ENCODE measurements at places on chromosomes 3 and 15.

GRCh38 chr15:66841953-66842681 is 140.1 kb downstream of the SMAD6 start:
- no peaks in the 10 kb centered on the region for H3K36me3 ChIP-seq
- peaks cover 36% of the 10 kb centered on the region for H3K27me3 ChIP-seq
- H3K4me3 ChIP-seq: no peak overlapping the region
- peaks cover 3% of the 10 kb centered on the region for H3K4me1 ChIP-seq
- no peak overlapping the region for H3K27ac ChIP-seq

GRCh38 chr3:87733671-87734367 is 325.0 kb downstream of the CGGBP1 start:
- no peaks in the 10 kb centered on the region for H3K27me3 ChIP-seq
- H3K4me1 ChIP-seq: no peaks in the 10 kb centered on the region
- no peaks in the 10 kb centered on the region for H3K36me3 ChIP-seq
- H3K4me3 ChIP-seq: no peak overlapping the region
- H3K27ac ChIP-seq: no peak overlapping the region
- no peak for DNase-seq

GRCh38 chr15:91652610-91653207 is 200.8 kb upstream of the SLCO3A1 start:
- no peak overlapping the region for H3K27ac ChIP-seq
- no peaks in the 10 kb centered on the region for H3K4me1 ChIP-seq
- H3K36me3 ChIP-seq: no peaks in the 10 kb centered on the region
- no peak overlapping the region for H3K4me3 ChIP-seq

DNA sequence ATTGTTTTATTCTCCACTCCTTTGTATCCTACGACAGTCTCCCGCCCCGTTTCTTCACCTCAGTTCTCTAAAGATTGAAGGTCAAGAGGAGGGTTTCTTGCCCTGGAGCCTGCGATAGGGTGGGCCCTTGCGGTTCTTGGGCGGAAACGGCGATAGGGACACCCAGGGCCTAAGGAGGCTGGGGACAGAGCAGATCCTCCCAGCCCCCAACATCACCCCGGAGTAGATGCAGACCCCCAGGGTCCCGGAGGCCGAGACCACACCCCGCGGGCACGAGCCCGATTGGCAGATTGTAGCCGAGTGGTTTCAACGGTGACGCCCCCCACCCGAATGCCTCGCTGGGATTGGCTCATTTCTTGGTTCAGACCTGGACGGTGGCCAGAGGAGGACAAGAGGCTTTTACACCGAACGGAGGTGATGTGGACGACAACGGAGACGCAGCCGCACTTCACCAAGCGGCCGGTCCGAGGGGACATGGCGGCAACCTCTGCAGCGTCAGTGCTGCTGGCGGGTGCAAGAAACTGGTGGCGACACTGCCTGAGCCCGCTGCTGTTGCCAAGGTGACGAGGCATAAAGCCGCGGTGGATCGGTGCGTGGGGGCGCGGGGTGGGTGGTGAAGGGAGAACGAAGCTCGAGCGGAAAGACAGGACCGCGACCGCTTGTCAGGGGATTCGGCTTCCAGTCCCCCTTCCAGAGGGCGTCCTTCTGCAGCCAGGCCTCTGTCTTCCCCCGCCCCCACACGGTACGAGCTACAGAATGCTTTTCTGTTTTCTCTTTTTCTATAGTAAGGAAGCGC is 19.0 kb upstream of the MCF2L2 start:
- peaks cover 20% of the 10 kb centered on the region for H3K27me3 ChIP-seq
- peak overlapping the region; percentile 62 for H3K4me3 ChIP-seq
- peaks cover 14% of the 10 kb centered on the region for H3K4me1 ChIP-seq
- no peaks in the 10 kb centered on the region for H3K36me3 ChIP-seq
- DNase-seq: peak; percentile 76
- H3K27ac ChIP-seq: no peak overlapping the region

Measured in DND-41 (cell line).